8988T (cell line): ENCODE measurements at places on chromosomes 3 and 15.

DNA sequence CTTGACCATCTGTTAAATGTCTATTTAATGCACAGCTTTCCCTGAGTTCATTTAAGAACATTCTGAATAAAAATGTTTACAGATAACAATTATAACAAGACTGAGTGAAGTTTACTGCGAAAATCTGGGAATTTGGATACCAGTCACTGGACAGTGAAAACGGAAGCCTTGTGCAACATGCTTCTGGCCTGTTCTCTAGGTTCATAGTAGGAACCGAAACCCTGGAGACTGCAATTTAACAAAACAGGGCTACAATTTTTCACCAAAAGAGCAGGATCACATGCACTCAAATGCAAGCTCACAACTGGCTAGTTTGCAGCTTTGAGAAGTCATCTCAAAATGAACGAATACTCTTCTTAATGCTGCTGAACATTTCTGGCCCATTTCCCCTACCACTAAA is 435.9 kb downstream of the NR2F2 start:
- no peak for DNase-seq

DNA sequence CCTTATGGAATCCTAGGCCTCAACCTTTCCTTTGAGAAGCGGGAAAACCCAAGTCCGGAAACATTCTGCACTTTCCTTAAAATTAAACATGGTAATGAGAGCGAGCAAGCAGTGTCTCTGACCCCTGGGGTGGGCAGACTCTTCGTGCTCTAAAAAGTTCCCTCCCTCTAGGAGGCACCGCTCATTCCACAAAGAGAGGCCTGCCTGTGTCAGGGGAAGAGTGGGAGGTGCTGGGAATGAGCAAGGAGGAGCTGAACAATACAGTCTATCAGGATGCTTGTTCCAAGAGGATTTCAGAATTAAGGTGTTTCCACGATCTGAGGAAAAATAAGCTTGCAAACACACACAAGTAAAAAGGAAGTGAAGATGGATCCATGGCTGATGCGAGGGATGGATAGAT is 6.0 kb upstream of the RLBP1 start:
- DNase-seq = no peak

GRCh38 chr3:16888785-16889607 is 4.2 kb downstream of the PLCL2 start:
- DNase-seq = no peak

DNA sequence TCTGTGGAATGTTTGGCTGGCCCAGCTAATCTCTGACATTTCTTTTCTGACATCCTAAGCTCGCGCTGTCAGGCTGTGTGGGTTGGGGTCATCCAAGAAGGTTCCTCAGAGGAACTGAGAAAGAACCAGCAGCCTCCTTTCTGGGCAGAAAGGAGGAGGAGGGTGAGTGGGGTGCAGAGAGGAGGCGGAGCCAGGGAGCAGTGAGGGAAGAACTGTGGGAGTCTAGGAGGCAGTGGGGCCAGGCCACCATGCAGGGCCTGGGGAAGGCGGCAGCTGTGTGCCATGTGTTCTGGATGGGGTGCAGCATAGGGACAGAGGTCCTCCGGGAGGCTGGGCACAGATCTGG is 5.3 kb downstream of the SEMA7A start:
- DNase-seq = no peak

DNA sequence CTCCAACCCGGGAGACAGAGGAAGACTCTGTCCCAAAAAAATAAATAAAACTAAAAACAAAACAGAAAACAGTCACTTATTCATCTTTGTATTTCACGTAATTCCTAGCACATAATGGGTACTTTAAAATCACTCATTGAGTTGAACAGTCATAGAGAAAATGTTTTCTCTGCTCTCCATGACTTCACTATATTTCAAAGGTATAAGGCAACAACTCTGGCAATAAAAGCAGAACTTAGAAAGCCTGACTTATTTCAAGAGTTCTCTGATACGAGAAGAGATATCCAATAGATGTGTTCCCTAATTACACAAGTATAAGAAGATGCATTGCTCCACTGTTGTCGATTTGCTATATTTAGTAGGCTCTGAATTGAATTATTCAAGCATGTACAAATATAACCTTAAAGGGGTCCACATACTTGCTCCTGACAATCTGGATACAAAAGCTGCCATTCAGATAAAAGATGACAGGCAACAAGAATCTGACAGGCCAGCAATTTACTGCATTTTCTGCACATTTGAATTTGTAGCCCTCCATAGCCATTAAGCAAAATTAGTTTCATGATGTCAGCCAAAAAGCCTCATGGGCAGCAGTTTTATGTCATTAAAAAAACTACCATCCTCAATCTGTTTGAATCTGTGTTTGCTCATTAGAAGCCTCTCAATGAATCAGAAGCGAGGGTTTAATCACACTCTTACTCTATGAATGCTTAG is 47.9 kb downstream of the PEAK1 start:
- no peak for DNase-seq

- peak; percentile 52 for DNase-seq
Measured at GRCh38 chr3:43180027-43180426, 74.1 kb upstream of the POMGNT2 start.
